ENCODE measurements at places on chromosomes 11 and 22. TPM values are rescaled to one million over a fixed set of nuclear protein-coding genes. Genes with fewer than 3 reads are reported as not detected.

Gene RAB39A
- 3.3 TPM for total RNA-seq

Gene NELL1
- total RNA-seq = not detected

Gene RIBC2
- total RNA-seq = 2.9 TPM

Gene SPI1
- 0.31 TPM for total RNA-seq

Gene DLG2
- 4.2 TPM for total RNA-seq

Gene FGF19
- total RNA-seq = not detected

Gene PARVG
- total RNA-seq = 0.21 TPM

Gene KRTAP5-7
- total RNA-seq = not detected

Gene CRACR2B
- total RNA-seq = 132 TPM

Gene ALKBH3
- total RNA-seq = 34.4 TPM

Gene FUT4
- 11.2 TPM for total RNA-seq

Gene OR6Q1
- total RNA-seq = not detected

Gene DTX4
- 0.21 TPM for total RNA-seq

Gene CASTOR1
- 6.7 TPM for total RNA-seq

Gene TOMM22
- 111 TPM for total RNA-seq

Gene CD3G
- total RNA-seq = 0.15 TPM

Gene DEUP1
- not detected for total RNA-seq

Gene PSMA1
- 198 TPM for total RNA-seq

Gene MDK
- total RNA-seq = 252 TPM

Gene PLAAT4
- total RNA-seq = 15.2 TPM

Gene P2RY6
- 0.59 TPM for total RNA-seq

Gene C22orf15
- total RNA-seq = not detected

Gene RBMXL2
- total RNA-seq = 0.10 TPM

Gene TNNT3
- total RNA-seq = 0.41 TPM

Gene SLC1A2
- total RNA-seq = 0.21 TPM

Gene OR10D3
- total RNA-seq = not detected

Gene PGA5
- not detected for total RNA-seq

Gene GLB1L2
- total RNA-seq = 10.4 TPM

Gene ZNRF3
- 7.3 TPM for total RNA-seq

Gene SEC14L3
- total RNA-seq = not detected

Gene OR8G5
- not detected for total RNA-seq

Gene SYCE3
- total RNA-seq = not detected

Gene RAB36
- total RNA-seq = 4.1 TPM

Gene OR2D2
- 0.49 TPM for total RNA-seq

Gene ANO5
- 1.7 TPM for total RNA-seq

Gene C11orf52
- total RNA-seq = not detected

Gene XKR3
- total RNA-seq = not detected

Gene C11orf87
- total RNA-seq = not detected

Gene CASP1
- total RNA-seq = 2.1 TPM

Gene NPTXR
- total RNA-seq = 32.6 TPM

Gene MGAT3
- total RNA-seq = 0.57 TPM

Measured in Panc1 (cell line).